ENCODE measurements at places on chromosomes 1 and 21. TPM values are rescaled to one million over a fixed set of nuclear protein-coding genes. Genes with fewer than 3 reads are reported as not detected.

Gene LCE2C
- not detected for total RNA-seq

DNA sequence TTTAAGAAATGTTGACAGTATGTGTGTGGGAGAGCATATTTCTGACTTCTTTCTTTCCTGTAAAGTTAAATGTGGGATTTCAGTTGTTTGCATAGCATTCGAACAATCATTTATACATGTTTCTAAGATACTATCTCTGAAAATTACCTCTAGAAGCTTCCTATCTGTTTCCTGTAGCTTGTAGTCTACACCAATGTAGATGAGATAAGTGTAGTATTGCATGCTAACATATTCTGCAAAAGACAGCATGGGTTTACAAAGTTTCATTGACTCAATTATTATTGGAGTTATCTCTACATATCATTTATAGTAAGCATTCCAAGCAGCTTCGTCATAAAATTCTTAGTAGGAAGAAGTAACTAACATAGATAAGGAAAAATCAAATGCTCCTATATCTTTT, 98.9 kb upstream of the DPYD start:
- DNase-seq, result no peak

DNA sequence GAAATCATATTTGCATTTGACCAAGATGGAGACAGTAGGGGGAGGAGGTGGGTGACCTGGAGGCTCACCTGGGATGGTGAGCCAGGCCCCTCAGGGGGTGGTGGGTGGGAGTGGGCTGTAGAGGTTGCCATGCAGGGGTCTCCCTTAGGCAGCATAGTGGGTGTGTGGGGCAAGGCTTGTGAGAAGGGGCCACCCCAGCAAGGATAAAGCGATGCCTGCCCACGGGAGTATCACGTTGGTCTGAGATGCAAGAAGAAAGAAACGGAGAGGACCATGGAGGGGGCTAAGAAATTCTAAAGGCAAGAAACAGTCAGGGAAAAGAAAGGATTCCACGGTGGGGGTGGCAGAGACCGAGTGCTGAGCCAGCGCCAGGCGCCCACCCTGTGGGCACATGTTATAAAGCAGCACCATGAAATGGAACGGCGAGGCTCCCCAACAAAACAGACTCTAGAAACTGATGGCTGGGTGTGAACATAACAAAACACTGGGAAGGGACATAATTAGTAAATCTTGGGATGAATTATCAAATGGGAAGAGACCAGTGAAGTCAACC, 11.7 kb upstream of the C2CD2 start:
- no peak for DNase-seq

DNA sequence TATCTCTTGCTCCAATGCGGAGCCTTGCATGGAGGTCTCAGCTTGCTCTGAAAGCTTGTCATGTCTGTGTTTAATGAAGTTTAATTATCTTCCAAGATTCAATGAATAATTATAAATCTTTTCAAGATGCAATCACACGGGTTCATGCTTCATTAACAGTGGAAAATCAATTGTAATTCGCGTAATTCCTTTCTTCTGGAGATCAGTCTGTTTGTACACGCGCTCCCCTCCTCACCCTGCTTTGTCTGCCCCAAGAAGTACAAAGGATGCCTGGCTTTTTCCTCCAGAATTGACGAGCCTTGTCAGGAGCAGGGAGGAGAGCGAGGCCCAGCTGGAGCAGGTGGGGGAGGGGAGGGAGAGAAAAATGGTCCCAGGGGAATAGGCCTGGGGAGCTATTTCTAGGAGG, 65.0 kb upstream of the DISP3 start:
- DNase-seq, result no peak

DNA sequence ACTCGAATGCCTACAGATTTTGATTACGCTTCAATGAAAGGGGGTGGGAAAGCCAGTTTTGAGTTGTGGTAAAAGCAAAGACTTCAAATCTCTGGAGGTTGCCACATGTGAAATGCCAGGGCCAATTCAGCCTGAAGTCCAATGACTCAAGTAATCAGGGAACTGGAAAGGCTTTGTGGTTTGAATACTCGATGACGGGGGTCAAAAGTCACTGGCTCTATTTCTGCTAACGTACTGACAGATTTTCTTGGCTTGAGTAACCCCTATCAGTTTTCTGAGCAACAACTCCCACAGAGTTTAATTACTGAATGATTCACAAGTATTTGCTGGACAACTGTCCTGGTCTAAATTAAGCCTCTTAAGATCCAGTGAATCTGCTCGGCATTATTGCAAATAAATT, 152.2 kb downstream of the SIPA1L2 start:
- no peak for DNase-seq

DNA sequence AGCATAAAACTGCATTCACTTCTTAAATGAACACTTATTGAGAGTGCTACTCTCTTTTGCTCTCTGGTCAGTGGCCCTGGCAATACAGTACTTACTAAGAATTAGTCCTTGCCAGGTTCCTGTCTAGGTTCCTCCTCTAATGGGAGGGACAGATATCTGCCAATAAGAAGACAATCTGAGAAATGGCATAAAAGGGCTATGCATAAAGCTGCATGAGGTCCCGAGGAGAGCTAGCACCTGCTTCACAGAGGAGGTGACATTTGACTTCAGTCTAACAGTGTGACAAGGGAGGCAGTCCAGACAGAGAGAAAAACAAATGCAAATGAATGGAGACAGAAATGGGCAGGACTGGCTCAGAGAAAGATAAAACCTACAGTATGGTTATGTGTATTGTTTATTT, 357.1 kb upstream of the SGIP1 start:
- DNase-seq, result no peak

Gene TMOD4
- not detected for total RNA-seq

- no peak for DNase-seq
These were observed 21.7 kb downstream of the SELP start for GRCh38 chr1:169608226-169608625.

- DNase-seq, result no peak
These were observed 5.6 kb downstream of the ZBTB8B start for GRCh38 chr1:32470431-32470830.

DNA sequence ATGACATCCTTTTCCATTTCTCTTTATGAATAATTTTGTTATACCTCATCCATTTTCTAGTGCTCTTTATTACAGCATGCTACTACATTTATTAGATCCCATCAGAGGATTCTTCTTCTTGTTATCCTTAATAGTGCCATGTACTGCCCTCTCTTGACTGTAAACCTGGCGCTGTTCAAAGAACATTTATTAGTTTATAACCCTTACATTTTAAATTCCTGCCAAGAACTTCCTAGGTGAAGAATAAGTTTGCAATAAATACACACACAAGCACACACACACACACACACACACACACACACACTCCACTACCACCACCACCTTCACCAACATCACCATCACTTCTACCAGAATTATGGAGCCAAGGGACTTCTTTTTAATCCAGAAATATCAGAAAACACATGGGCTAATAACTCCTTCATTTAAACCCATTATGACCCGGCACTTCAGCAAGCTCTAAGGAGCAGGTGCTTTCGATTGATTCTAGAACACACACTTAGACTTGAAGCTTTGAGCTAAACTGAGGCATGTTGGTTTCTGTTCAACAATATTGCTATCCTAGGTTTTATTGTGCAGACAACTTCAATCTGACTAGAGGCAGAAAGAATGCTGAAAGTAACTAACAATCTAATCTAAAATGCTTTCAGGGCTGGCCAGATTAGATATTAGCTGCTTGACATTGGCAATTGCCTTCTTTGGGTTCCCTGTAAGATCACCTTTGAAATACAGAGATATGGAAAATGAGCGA, 556.8 kb downstream of the LMO4 start:
- DNase-seq, result no peak

DNA sequence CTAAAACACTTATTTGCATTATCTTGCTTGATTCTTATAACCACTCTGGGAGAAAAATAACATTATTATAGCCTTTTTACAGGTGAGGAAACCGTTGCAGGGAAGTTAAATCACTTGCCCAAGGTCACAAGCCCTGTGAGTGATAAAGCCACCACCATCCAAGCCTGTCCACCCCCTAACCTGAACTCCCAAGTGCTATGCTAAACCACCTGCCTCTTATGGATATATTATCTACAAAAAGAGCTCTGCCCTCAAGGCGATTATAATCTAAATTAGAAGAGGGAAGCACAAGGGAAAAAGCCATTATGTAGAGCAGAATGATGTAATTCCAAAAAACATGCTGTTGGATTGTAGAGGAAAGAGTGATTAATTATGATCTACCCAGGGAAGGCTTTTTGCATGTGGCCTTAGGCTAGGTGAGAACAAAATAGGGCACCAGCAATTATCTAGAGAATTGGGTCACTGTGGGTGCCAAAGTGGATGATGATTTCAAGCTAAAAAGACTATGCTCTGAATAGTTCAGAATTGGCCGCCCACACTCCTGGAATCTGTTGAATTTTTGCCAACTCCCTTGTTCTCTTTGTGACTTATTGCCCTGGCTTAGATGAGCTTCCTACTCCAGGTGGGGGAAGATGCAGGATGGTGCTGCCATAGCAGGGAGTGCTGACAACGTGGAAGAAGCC, 205.3 kb downstream of the FGGY start:
- peak; percentile 28 for DNase-seq

- no peak for DNase-seq
These were observed 10.8 kb upstream of the OSBPL9 start for GRCh38 chr1:51605961-51606723.

- DNase-seq, result no peak
These were observed 40.3 kb downstream of the KIF1B start for GRCh38 chr1:10250663-10251062.

GRCh38 chr1:55320891-55321290, 105.7 kb upstream of the USP24 start:
- DNase-seq, result no peak

DNA sequence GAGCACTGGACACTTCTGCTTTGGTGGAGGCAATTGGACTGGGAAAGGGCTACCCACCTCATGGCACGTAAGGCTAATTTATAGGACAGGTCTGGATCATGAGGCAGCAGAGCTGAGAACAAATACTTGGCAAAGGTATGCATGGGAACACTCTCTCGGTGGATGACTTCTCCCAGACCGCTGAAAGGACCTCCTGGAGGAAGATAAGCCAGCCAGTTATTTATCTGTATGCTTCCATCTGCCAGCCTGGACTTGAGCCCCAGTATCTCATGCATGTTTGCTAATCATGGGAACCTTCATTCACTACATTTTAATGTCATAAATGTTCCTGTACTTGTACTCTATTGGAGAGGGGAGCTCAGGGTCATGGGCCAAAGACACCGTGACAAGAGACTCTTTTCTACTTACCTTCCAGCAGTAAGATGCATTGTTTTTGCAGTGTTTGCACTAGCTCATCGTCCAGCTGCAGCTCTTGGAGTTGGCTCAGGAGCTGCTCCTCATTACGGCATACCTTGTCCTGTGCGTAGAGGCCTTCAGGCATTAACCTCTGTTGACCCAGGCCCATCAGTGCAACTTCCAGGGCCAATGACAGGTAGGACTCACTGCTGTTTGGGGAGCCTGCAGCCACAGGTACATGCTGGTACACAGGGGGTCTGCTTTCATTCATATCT, 23.7 kb downstream of the UROD start:
- DNase-seq, result peak; percentile 93

- no peak for DNase-seq
These were observed 34.9 kb downstream of the ATP1B1 start for GRCh38 chr1:169141356-169141755.

GRCh38 chr1:89918794-89919155, 76.1 kb upstream of the ZNF326 start:
- DNase-seq, result no peak

Gene ANXA9
- 3.6 TPM for total RNA-seq

Gene RC3H1
- total RNA-seq, result 15.4 TPM

DNA sequence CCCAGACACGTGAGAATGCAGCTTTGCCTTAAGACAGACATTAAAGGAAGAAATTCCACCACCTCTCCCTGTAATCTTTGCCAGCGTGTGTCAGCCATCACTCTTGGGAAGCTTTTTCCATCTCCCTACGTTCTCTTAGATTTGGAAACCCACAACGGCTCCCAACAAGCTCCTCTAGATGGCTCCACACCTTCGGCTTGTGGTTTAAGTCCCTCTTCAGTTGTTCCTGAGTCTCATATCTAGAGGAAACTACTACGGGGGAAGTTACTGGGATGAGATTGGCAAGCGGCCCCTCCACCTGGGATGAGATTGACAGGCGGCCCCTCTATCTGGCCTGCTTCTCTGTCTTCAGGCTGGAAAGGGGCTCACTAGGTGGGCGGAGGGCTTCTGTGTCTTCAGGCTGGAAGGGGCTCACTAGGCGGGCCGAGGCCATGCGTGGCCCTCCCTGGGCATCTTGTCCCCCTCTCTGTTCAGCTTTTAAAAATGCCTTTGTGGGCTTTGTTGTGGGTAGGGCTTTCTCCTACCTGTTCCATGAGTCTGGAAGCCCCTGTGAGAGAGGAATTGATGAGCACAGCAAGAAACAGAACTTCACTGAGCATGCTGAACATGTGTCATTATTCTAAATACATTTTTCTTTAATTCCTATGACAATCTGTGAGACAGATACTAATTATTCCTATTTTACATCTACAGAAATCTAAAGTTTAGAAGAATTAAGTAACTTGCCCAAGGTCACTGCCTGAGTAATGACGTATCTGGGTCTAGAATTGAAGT, 670.5 kb downstream of the KIF26B start:
- no peak for DNase-seq

- peak; percentile 86 for DNase-seq
These were observed 103.0 kb downstream of the SMYD3 start for GRCh38 chr1:246404078-246404477.

GRCh38 chr1:178345238-178345637, 151.5 kb downstream of the CLEC20A start:
- no peak for DNase-seq

GRCh38 chr1:14945132-14946010, 208.2 kb upstream of the TMEM51 start:
- peak; percentile 88 for DNase-seq

GRCh38 chr1:235661568-235661967, 12.0 kb upstream of the GNG4 start:
- no peak for DNase-seq

Gene SETD4
- total RNA-seq, result 11.7 TPM

- DNase-seq, result no peak
These were observed 62.8 kb downstream of the DMRTB1 start for GRCh38 chr1:53521924-53522552.

Gene GRHL3
- total RNA-seq, result 2.6 TPM

GRCh38 chr1:79726911-79727310, 720.4 kb upstream of the ADGRL4 start:
- no peak for DNase-seq

DNA sequence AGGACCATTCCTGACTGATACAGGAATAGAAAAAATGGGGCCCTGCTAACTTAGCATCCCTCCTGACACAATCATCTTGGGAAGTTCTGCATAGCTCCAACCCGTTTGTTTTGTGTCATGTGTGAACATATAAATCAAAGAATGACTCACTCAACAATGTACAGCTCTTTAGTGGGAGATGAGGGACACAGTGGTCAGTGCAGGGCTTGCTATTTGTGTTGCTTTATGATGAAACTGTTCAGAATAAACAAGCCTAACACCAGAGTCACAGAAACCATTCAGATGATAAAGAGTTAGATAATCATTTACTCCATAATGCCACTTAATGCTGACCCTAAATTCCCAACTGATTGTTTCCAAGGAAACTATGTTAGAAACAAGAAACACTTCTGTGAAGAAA, 154.2 kb upstream of the ZNHIT6 start:
- no peak for DNase-seq

Gene HSD3B1
- not detected for total RNA-seq

Data from G401 (cell line).